ENCODE measurements at places on chromosomes 12 and 14. TPM values are rescaled to one million over a fixed set of nuclear protein-coding genes. Genes with fewer than 3 reads are reported as not detected.

- no peak overlapping the region for H3K27ac ChIP-seq
- H3K27me3 ChIP-seq: no peaks in the 10 kb centered on the region
- DNase-seq: no peak
- H3K4me1 ChIP-seq: no peaks in the 10 kb centered on the region
- H3K36me3 ChIP-seq: no peaks in the 10 kb centered on the region
- no peak overlapping the region for H3K4me3 ChIP-seq
These were observed 96.5 kb downstream of the BCAT1 start for GRCh38 chr12:24852420-24852819.

GRCh38 chr14:99067141-99067920 is 204.7 kb downstream of the BCL11B start:
- H3K4me1 ChIP-seq: no peaks in the 10 kb centered on the region
- H3K36me3 ChIP-seq: no peaks in the 10 kb centered on the region
- no peak overlapping the region for H3K27ac ChIP-seq
- DNase-seq: no peak

GRCh38 chr12:60259225-60259624 is 663.4 kb downstream of the SLC16A7 start:
- no peaks in the 10 kb centered on the region for H3K4me1 ChIP-seq
- H3K36me3 ChIP-seq: no peaks in the 10 kb centered on the region
- H3K27ac ChIP-seq: no peak overlapping the region
- H3K4me3 ChIP-seq: no peak overlapping the region
- no peak for DNase-seq
- no peaks in the 10 kb centered on the region for H3K27me3 ChIP-seq

GRCh38 chr14:72816287-72816686 is 77.6 kb downstream of the DPF3 start:
- H3K27ac ChIP-seq: no peak overlapping the region
- no peaks in the 10 kb centered on the region for H3K36me3 ChIP-seq
- no peak overlapping the region for H3K4me3 ChIP-seq

DNA sequence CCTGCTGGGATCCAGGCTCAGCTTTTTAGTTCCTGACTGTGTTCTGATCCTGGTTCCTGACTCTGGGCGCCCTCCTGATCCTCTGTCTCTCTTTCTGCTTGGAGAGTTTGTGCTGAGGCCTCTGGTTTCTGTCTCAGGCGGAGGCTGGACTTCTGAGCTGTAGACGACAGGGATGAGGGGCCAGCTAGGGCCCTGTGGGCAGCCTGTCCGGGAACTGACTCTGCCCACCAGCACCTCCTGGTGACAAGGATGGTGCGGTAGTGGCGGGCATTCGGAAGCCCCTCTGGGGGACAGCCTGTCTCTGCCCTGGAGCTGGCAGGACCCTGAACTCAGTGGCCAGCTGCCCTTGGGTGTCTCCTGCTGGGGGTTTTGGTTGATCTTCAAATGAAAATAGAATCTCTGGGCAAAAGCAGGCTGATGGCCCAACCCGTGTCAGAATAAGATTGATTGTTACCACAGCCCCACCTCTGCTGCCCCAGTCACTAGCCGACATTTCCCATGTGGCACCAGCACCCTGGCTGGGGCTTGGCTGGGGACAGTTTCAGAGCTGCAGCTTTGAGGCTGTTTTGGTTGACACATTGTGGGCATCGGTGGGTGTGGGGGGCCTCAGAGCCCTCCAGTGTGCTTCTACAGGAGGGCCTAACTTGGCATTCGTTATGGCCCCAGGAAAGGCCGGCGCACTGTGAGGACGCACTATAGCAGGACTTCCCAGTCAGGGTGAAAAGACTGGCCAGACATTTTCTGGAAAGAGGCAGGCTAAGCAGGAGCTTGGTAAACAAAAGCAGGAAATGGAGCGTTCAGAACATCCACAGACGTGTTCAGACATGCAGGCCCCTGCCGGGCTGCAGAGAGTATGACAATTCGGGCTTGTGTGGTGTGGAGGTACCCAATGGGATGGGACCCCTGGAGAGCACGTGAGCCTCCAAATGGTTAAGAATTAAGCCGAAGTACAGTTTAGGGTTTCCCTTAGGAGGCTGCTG is 16.2 kb downstream of the KRT80 start:
- H3K27me3 ChIP-seq: no peaks in the 10 kb centered on the region
- DNase-seq: no peak

- DNase-seq: no peak
- no peaks in the 10 kb centered on the region for H3K27me3 ChIP-seq
- H3K4me1 ChIP-seq: no peaks in the 10 kb centered on the region
- H3K27ac ChIP-seq: no peak overlapping the region
- H3K36me3 ChIP-seq: no peaks in the 10 kb centered on the region
These were observed 49.2 kb upstream of the PTHLH start for GRCh38 chr12:28021704-28022103.

SERPINA9 gene
- not detected for total RNA-seq

PLEK2 gene
- total RNA-seq: not detected

SMCO2 gene
- not detected for total RNA-seq
